ENCODE measurements at places on chromosomes 16 and 17. TPM values are rescaled to one million over a fixed set of nuclear protein-coding genes. Genes with fewer than 3 reads are reported as not detected.

- no peaks in the 10 kb centered on the region for H3K36me3 ChIP-seq
- no peaks in the 10 kb centered on the region for H3K27me3 ChIP-seq
- no peaks in the 10 kb centered on the region for H3K4me1 ChIP-seq
- H3K4me3 ChIP-seq, result no peak overlapping the region
Observed at GRCh38 chr17:70533427-70533826, 364.1 kb downstream of the KCNJ2 start.

CSNK2A2 gene
- 30.1 TPM for total RNA-seq

DNA sequence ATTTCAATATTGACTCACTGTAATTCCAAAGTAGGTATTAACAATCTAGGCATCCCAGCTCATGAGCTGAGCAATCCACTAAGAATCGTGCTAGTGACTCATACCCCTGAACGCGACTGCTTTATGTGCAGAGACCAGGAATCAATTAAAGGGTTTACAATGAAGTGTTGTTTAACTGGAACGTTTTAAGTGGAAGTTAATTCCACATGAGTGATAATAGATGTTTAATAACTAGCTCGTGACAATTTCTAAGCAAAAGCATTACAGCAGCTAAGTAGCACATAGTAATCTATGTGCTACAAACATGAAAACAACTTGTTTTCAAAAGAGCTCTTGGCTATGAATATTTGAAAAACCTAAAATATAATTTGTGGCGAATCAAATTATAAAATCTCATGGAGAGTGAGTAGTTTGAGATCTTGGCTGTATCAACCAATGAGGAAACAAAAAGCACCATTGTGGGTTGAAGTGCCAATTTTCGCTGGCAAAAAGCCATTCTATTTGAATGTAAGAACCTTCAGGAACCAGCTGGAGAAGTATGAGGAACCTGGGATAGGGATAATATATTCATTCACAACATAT is 9.4 kb downstream of the GJC1 start:
- H3K27ac ChIP-seq, result no peak overlapping the region
- H3K27me3 ChIP-seq, result peaks cover 5% of the 10 kb centered on the region
- H3K36me3 ChIP-seq, result no peaks in the 10 kb centered on the region
- H3K4me1 ChIP-seq, result no peaks in the 10 kb centered on the region
- DNase-seq, result no peak
- H3K4me3 ChIP-seq, result no peak overlapping the region

DNA sequence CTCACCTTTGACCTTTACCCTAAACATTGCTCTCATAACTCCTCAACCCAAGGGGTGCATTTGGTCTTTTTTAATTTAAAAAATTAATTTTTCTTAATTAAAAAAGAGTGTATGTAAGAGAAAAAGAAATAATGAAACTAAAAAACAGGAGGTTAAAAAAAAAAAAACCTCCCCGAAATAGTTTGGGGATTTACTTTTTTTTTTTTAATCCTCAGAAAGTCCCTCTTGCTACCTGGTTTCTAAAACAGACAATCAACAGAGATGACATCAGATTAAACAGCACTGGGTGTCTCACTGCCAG is 301.3 kb downstream of the SOX9 start:
- H3K4me1 ChIP-seq, result peaks cover 31% of the 10 kb centered on the region
- DNase-seq, result no peak
- no peak overlapping the region for H3K4me3 ChIP-seq
- peak overlapping the region; percentile 76 for H3K27ac ChIP-seq

- H3K4me1 ChIP-seq, result no peaks in the 10 kb centered on the region
- H3K27ac ChIP-seq, result no peak overlapping the region
- no peak for DNase-seq
- no peaks in the 10 kb centered on the region for H3K27me3 ChIP-seq
- H3K36me3 ChIP-seq, result no peaks in the 10 kb centered on the region
Observed at GRCh38 chr17:44177640-44178039, 7.1 kb downstream of the ASB16 start.

DNA sequence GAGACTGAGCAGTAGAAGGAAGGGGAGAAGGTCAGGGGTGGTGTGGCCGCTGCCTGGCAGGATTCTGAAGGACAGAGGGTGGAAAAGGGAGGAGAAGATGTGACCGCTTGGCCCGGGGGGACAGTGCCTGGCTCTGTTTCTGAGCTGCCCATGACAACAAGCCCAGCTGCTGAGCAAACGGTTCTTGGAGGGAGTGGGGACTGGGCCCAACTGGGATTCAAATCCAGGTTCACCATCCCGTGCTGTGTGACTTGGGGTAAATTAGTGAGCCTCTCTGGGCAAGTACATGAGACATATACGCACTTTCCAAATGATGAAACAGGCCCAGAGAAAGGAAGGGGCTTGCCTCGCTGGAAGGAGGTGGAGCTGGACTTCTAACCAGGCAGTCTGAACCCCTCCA is 23.3 kb downstream of the SEC14L5 start:
- H3K27me3 ChIP-seq, result no peaks in the 10 kb centered on the region
- no peaks in the 10 kb centered on the region for H3K36me3 ChIP-seq
- no peak for DNase-seq
- no peak overlapping the region for H3K4me3 ChIP-seq

- no peaks in the 10 kb centered on the region for H3K36me3 ChIP-seq
- no peak for DNase-seq
- no peak overlapping the region for H3K4me3 ChIP-seq
- no peaks in the 10 kb centered on the region for H3K4me1 ChIP-seq
Observed at GRCh38 chr17:9368631-9369030, 207.0 kb downstream of the STX8 start.

FBXO39 gene
- not detected for total RNA-seq

GRCh38 chr16:23563186-23563585 is 5.7 kb downstream of the UBFD1 start:
- H3K4me3 ChIP-seq, result no peak overlapping the region
- no peak for DNase-seq
- peaks cover 27% of the 10 kb centered on the region for H3K4me1 ChIP-seq
- peaks cover 6% of the 10 kb centered on the region for H3K36me3 ChIP-seq
- no peaks in the 10 kb centered on the region for H3K27me3 ChIP-seq

- no peaks in the 10 kb centered on the region for H3K27me3 ChIP-seq
- no peak for DNase-seq
Observed at GRCh38 chr16:86714166-86714565, 135.8 kb downstream of the FOXL1 start.

- DNase-seq, result no peak
- peaks cover 8% of the 10 kb centered on the region for H3K4me1 ChIP-seq
- no peak overlapping the region for H3K4me3 ChIP-seq
- no peaks in the 10 kb centered on the region for H3K27me3 ChIP-seq
- H3K36me3 ChIP-seq, result no peaks in the 10 kb centered on the region
Observed at GRCh38 chr17:9432934-9433421, 142.6 kb downstream of the STX8 start.

GRCh38 chr16:3401719-3402397 is 843 bp downstream of the ZNF174 start:
- peaks cover 20% of the 10 kb centered on the region for H3K4me1 ChIP-seq
- H3K4me3 ChIP-seq, result peak overlapping the region; percentile 100
- H3K36me3 ChIP-seq, result peaks cover 20% of the 10 kb centered on the region
- no peak for DNase-seq
- H3K27me3 ChIP-seq, result no peaks in the 10 kb centered on the region
- H3K27ac ChIP-seq, result peak overlapping the region; percentile 86

DNA sequence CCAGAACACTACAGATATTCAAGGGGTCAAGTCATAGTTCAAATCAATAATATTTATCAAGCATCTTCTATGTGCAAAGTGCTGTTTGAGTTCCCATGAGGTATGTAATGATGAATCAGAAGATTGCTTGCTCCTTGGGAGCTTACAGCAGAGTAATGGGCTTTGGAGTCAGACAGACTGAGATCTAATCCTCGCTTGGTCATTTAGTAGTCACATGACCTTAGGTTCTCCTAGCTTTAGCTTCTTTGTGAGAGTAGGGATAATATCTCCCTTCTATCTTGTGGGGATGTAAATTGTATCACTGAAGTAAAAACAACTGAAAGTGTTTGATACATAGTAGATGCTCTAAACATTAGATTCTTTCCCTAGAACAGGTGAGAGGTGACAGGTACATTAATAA is 30.1 kb downstream of the SNX11 start:
- no peak overlapping the region for H3K4me3 ChIP-seq
- no peaks in the 10 kb centered on the region for H3K36me3 ChIP-seq
- H3K27ac ChIP-seq, result no peak overlapping the region
- H3K27me3 ChIP-seq, result no peaks in the 10 kb centered on the region
- H3K4me1 ChIP-seq, result no peaks in the 10 kb centered on the region

DNA sequence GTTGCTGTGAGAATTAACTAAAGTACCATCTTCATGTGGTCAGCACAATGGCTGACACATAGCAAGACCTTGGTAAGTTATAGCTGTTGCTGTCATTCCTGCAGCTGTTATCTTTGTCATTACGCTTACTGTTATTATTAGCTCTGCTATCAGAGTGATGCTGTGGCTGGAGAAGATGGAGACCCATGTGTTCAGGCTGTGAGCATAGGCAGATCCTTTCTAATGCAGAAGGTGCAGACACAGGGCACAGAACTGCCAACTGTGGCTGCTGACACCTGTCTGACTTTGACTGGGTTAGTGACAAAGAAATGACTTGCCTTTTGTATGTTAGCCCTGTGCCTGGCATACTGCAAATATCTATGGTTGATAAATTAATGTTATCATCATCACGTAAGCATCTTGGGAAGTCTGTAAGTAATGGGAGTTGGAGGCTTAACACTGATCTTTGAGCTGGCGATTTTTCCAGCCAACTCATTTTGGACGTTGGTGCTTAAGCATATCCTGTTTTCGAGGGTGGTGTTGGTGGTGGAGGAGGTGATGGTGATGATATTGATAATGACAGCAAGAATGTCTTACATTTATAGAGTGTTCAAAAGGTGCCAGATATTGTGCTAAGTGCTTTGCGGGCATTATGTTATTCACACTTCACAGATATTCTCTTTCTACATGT is 695.3 kb downstream of the WWOX start:
- H3K36me3 ChIP-seq, result no peaks in the 10 kb centered on the region
- DNase-seq, result no peak
- H3K27me3 ChIP-seq, result no peaks in the 10 kb centered on the region
- H3K27ac ChIP-seq, result no peak overlapping the region

DNA sequence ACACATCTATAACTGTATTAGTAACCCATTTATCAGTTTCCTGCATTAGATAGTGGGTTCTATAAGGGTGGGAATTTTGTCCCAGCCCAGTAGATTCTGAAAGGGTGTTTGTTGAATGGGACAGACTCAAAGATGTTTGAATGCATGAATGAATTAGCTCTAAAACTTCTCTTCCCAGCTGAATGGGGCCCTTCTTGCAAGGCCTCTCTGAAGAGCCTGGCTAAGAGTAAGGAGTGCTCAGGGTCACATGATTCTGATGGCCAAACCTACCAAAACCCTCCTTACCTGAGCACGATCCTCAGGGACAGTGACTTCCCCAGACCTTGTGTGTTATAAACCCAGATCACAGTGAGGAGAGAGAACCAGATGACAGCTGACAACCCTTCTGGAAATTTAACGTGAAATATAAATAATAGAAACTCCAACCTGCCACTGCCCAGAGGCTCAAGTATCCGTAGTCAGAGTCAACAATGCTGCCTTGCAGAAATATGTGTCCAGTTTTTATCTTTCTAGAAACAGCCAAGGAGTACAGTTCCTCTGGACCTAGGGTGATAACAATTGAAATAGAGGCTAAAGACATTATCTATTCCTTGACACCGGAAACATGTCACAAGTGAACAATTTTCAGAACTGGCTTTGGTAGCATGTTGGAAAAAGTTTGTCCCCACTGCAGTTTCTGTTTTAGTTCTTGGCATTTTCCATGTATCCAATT is 268.9 kb upstream of the MAF start:
- H3K36me3 ChIP-seq, result no peaks in the 10 kb centered on the region
- no peaks in the 10 kb centered on the region for H3K4me1 ChIP-seq
- DNase-seq, result no peak
- no peak overlapping the region for H3K27ac ChIP-seq
- H3K27me3 ChIP-seq, result no peaks in the 10 kb centered on the region

DNA sequence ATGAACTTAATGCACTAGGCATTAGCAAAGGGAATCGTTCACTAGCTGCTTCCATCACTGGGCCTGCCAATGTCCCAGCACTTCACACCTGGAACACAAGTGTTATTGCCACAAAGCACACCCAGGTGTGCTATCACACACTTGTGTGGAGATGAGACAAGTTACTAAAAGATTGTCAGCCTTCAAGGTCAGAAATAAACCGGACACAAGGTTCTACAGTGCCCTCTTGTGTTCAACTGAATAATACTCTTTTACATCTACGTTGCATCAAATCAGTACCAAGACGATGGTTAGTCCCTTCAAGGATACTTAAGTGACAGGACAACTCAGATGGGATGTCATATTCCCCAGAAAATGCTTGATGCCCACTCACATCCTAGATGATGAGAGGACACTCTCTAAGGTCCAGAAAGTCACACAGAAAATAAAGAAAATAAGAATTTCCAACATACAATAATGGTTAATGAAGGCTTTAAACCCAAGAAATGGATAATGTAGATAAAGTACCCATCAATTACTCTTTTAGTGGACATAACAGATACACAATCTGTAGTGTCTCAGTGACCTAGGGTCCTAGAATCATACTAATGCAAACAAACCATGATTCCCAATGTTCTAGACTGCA is 16.4 kb upstream of the GLG1 start:
- H3K4me1 ChIP-seq, result peaks cover 38% of the 10 kb centered on the region
- no peak for DNase-seq
- H3K27ac ChIP-seq, result no peak overlapping the region
- H3K4me3 ChIP-seq, result no peak overlapping the region
- H3K36me3 ChIP-seq, result no peaks in the 10 kb centered on the region

- no peaks in the 10 kb centered on the region for H3K27me3 ChIP-seq
- no peaks in the 10 kb centered on the region for H3K36me3 ChIP-seq
- no peak overlapping the region for H3K27ac ChIP-seq
- no peaks in the 10 kb centered on the region for H3K4me1 ChIP-seq
Observed at GRCh38 chr16:57409065-57409464, 4.5 kb downstream of the CCL17 start.

DNA sequence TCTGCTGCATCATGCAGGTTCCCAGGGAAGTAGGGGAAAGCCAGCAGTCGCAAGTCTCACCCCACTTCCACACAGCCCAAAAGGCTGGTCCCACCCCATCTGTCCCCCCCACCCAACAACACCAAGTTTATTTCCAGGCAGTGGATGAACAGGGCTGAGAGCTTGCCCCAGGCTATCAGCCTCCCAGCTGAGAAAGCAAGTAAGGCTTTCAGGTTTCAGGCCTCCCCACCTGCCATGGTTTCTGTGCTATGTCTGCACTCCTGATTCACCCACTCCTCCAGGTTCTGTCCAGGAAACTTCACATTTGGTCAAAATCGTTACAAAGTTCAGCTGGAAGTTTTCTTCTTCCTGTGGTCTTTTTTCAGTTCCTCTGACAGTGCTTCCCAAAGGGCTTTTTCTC is 97.5 kb upstream of the HS3ST3A1 start:
- no peaks in the 10 kb centered on the region for H3K27me3 ChIP-seq
- no peaks in the 10 kb centered on the region for H3K36me3 ChIP-seq
- no peak for DNase-seq
- H3K4me3 ChIP-seq, result no peak overlapping the region
- H3K27ac ChIP-seq, result no peak overlapping the region

Measured in body of pancreas (tissue), 4 donors.